ENCODE measurements at places on chromosomes 4 and X.

- DNase-seq = no peak
Measured at GRCh38 chrX:108064613-108065012, 19.7 kb downstream of the VSIG1 start.

DNA sequence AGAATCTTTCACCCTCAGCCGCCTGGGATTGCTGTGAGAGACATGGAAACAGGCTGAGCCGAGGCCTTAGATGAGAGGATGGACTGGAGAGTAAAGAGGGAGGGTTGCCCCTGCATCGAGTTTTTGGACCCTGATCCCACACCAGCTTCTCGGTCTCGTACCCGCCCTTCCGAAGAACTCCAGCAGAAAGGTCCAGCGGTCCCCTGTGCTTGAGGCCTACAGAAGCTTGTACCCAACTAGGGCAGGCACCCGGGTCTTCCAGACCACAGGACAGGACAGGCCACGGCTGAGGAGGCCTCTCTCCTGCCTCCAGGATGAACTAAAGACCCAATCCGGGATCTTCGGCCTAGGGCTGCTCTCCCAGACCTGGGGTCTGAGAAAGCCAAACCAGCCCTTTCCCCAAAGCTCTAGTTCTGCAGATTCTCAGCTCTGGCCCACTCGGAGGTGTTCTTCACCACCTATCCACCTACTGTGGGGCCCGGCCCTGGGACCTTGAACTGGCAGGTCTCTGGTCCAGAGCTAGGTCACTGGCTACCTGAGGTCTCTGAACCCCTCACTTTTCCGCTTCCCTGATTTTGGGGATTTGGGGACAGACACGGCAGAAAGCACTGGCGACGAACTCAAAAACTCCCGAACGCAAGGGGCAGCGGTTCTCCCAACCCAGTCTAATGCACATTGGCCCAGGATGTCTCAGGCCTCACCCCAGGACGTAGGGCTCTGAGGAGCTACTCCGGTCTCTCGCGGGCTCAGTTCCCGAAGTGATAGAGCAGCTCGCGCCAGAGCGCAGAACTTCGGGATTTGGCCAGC is 1.1 kb downstream of the NKX3-2 start:
- DNase-seq = no peak

DNA sequence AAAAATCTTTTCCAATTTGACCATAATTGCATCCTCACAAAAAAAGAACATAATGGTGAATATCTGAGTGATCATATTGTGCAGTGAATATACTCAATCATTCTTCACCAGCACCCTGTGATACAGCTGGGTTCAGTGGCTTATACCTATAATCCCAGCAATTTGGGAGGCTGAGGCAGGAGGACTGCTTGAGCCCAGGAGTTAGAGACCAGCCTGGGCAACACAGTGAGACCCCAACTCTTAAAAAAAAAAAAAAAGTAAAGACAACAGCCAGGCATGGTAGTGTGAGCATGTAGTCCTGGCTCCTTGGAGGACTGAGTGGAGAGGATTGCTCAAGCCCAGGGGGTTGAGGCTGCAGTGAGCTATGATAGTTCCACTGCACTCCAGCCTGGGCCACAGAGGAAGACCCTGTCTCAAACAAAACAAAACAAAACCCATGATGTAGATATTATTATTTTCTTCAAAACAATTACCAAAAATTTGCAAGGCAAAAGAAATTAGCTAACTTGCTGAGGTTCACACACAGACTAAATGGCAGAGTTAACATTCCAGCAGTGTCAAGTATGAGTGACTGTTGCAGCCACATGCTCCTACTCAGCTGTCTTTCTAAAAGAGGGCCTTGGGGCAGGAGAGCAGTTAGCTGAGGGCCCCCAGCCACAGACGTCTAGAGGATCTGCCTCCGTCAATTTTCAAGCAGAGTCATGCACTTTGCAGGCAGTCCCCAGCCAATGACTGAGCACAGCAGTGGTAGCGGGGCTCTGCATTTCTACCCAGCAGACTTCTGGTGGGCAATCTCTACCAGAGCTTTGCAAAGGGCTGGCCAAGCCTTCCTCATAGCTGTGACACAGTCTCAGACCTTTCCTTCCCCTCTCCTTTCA is 33.4 kb downstream of the ADGRA3 start:
- DNase-seq = no peak

DNA sequence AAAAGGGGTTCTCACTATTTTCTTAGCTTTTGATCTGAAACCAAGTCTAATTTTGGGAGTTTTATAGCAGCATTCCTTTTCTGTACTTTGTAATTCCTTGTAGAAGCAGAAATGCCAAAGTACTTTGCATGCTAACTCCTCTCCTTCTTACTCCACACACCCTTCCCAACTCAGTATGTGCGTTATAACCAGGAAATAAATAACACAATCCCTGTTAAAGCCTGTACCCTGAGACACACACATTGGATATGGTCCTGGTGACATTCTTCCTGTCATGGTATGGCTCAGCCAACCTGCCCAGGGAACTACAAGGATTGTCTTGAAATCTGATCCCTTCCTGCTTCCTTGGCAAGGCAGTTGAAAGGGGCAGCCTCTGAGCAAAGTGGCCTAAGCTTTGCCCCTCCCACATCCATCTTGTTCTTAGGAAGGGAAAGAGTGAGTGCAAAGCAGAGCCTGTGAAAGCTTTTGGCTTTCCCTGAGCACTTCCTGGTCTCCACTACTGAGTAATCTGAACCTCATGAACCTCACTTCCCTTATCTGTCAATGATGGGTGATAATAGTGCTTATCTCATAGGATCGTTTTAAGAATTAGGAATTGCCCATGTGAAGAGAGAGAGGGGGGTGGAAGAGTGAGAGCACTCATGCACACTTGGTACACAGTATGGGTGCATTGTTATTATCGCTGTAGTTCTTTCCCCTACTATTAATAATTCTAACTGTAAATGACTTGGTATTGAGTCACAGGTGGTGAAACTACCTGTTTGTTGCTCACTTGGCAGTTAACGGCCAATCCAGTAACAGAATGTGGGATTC is 109.3 kb downstream of the AFF2 start:
- DNase-seq = no peak

DNA sequence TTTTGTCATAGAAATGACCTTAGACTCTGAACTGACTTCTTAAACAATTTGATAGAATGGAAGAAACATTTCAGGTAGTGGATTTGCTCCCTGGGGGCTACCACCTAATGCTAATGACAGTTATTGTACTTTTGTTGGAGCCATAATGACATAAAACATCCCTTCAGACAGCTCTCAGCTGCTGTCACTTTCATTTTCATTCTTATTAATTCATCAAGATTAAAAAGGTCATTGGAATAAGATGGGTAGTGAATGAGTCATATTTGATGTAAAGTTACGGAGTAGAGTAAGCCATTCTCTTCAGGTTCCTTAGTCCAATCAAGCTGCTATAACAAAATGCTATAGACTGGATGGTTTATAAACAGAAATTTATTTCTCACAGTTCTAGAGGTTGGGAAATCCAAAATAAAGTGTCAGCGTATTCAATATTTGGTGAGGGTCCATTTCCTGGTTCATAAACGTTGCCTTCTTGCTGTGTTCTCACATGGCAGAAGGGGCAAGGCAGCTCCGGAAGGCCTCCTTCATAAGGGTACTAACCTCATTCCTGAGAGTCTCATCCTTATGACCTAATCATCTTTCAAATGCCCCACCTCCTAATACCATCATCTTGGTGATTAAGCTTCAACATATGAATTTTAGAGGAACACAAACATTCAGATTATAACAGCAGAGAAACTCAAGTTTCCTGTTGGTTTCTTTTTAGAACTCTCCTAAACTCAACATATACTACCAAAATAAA is 268.5 kb downstream of the ARAP2 start:
- no peak for DNase-seq

GRCh38 chr4:47746122-47746521 is 91.7 kb downstream of the CORIN start:
- no peak for DNase-seq

DNA sequence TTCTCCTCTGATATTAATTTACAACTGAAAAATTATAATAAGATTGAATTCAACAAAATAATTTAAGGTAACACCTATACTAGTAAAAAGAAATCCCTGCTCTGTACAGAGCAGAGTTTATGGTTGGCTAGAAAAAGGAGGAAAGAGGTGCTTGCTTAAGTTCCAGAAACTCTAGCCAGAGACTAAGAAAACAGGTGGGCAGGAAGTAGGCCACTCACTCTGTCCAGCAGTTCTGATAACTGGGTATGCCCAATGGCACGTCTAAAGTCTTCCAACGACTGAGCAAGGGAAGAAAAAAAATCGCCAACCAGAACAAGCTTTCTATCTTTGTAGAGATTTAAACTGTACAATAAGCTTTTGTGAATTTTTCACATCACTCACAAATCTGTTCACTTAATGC is 42.1 kb downstream of the TMEM165 start:
- no peak for DNase-seq

GRCh38 chr4:113996599-113997177 is 17.2 kb upstream of the ARSJ start:
- peak; percentile 52 for DNase-seq

- no peak for DNase-seq
Measured at GRCh38 chr4:93157986-93158385, 670.6 kb upstream of the ATOH1 start.

GRCh38 chrX:12988797-12989196 is 13.9 kb downstream of the TMSB4X start:
- peak; percentile 71 for DNase-seq

DNA sequence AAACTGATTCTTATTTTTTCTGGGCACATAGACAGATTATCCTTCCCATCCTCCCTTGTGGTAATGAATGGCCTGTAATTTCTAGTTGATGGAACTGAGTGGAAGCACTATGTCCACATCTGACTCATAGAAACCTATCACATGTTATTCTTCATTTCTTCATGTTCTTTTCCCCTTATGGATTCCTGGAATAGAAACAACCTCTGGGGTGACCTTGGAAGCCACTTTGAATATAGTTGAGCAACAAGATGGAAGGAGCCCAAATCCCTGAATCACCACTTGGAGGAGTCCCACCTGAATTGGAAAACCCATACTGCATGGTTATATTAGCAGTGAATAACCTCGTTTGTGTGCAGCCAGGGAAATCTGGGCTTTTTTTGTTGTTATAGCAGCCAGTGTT is 137.8 kb downstream of the MID1IP1 start:
- peak; percentile 3 for DNase-seq

- DNase-seq = peak; percentile 90
Measured at GRCh38 chr4:113837397-113837796, 75.9 kb upstream of the CAMK2D start.

DNA sequence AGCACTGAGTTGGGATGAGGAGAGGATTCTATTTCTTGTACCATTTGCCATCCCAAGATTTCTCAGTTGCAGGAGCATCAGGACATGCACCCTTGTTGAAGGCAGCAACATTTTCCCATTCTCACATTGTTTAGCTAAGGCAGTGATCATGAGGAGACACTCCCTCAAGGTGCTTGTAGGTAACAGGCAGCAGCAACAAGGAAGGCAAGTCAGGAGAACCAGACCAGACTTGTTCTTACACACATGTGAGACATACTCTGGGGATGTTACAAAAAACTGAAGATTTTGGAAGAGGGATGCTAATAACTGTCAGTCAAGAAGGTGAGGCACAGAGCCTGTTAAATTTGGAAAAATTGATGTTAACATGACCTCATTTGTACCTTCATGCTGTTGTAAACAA is 15.5 kb upstream of the HPGDS start:
- no peak for DNase-seq

- DNase-seq = no peak
Measured at GRCh38 chr4:521636-522330, 22.8 kb downstream of the PIGG start.

DNA sequence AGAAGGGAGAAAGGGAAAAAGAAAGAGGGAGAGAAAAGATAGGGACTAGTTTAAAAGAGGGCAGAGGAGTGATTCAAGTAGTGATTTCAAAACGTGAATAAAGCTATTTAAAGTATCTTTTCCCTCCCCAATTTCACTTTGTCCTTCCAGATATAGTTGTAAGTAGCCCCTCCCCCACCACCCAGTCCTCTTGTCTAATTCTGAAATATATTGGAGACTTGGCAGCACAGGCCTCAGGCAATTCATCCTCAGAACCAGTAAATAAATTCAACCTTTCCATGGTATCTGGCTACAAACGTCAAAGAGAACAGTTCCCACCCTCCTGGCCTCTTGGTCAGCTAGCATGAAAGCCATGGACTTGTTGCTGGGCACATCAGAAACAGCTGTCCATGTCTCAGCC is 169.5 kb upstream of the SCML1 start:
- no peak for DNase-seq

GRCh38 chr4:30295652-30296051 is 424.5 kb upstream of the PCDH7 start:
- DNase-seq = no peak

DNA sequence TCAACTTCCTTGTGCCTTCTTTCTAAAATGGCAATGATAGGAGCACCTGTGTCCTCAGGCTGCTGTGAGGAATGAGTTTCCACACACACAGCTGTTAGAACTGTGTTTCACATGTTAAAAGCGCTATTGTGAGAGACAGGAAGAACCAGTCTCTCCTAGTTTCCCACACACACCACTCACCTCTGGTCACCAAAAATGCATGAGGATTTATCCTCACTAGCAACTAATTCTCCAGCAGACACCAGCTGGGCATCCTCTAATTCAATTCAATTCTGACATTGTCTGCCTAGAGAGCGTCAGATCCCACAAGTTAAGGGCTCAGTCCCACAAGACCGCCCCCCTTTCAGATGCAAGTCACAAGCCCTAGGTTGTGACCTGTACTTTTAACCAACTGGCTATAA is 29.0 kb upstream of the SLC2A9 start:
- no peak for DNase-seq

Data from EH (cell line).